ENCODE measurements at places on chromosomes 6 and 20.
A peak's percentile ranks its signal among the peaks of the same experiment; 100 is the strongest.

GRCh38 chr6:144036064-144036834 lies 28.2 kb upstream of the PLAGL1 start:
- H3K36me3 ChIP-seq, result no peaks in the 10 kb centered on the region
- DNase-seq, result peak; percentile 72
- H3K27ac ChIP-seq, result peak overlapping the region; percentile 92
- peaks cover 40% of the 10 kb centered on the region for H3K4me1 ChIP-seq

DNA sequence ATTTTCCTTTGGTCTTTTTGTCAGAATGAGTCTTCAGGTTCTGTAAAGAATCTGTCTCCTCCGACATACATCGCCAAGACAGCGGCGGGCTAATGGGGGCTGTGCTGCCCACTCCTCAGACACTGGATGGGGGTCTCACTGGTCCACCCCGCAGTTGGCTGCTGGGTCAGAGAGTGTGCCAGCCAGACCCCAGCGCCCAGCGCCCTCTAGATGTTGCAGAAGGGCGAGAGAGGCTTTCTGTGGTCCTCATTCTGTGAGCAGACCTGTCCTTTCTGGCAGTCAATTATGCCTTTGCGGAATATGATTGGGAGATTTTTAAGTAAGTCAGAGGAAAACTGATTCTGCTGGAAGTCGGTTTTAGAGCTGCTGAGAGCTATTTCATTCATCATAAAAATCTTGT lies 7.8 kb upstream of the CCR6 start:
- no peak overlapping the region for H3K27ac ChIP-seq
- H3K36me3 ChIP-seq, result no peaks in the 10 kb centered on the region
- no peaks in the 10 kb centered on the region for H3K4me1 ChIP-seq
- no peak overlapping the region for H3K4me3 ChIP-seq
- no peaks in the 10 kb centered on the region for H3K27me3 ChIP-seq

- H3K4me1 ChIP-seq, result no peaks in the 10 kb centered on the region
- H3K27ac ChIP-seq, result no peak overlapping the region
- H3K36me3 ChIP-seq, result no peaks in the 10 kb centered on the region
- no peaks in the 10 kb centered on the region for H3K27me3 ChIP-seq
- DNase-seq, result no peak
- no peak overlapping the region for H3K4me3 ChIP-seq
Observed at GRCh38 chr6:84606860-84607259, 157.5 kb downstream of the TBX18 start.

- H3K27ac ChIP-seq, result no peak overlapping the region
- H3K27me3 ChIP-seq, result no peaks in the 10 kb centered on the region
- H3K4me1 ChIP-seq, result peaks cover 7% of the 10 kb centered on the region
- no peak overlapping the region for H3K4me3 ChIP-seq
Observed at GRCh38 chr6:44641344-44642031, 254.0 kb downstream of the CDC5L start.

DNA sequence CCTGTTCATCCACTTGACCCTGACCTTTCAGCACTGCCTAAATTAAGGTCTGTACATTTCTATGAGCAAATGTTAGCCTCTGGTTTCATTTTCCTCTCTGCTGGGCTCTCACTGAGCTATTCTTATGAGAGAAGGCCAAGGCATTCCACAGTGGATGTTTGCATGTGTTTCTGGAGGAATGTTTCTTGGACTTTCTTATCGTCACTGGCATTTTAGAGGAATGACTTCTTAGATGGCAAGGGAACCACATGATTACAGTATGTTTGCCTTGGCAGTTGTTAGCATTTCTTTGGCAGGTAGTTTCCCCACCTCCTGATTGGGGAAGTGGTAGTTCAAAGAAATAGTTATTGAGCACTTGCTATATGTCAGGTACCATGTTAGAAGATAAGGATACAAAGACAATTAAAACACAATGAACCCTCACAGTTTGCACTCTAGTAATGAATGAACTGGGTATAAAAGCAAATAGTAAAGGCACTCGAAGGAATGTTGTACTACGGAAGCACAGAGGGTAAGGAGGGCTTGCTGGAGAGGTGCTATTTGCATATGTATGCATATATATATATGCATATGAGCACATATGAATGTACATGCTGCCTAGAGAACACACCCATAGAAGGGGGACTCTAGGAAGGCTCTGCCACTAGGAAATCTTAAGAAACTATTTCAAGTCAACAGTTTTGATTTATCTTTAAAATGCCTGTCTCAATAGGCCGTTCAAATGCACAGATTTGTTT lies 307.4 kb downstream of the EYA4 start:
- H3K27me3 ChIP-seq, result no peaks in the 10 kb centered on the region
- no peak overlapping the region for H3K27ac ChIP-seq
- H3K4me1 ChIP-seq, result no peaks in the 10 kb centered on the region
- H3K4me3 ChIP-seq, result no peak overlapping the region

DNA sequence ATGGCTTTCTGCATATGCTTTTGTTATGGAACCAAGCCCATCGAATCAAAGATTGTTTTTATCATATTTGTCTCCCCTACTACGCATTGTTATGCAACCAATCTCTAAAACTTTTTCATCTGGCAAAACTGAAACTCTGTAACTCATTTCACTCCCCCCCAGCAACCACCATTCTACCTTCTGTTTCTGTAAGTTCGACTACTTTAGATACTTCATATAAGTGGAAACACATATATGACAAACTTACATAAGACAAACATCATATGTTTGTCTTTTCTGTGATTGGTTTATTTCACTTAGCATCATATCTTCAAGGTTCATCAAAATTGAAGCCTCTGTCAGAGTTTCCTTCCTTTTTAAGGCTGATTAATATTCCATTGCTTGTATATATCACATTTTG lies 34.8 kb downstream of the CEP57L1 start:
- H3K27ac ChIP-seq, result no peak overlapping the region
- no peaks in the 10 kb centered on the region for H3K4me1 ChIP-seq
- H3K27me3 ChIP-seq, result no peaks in the 10 kb centered on the region
- DNase-seq, result no peak
- H3K36me3 ChIP-seq, result no peaks in the 10 kb centered on the region

- H3K27ac ChIP-seq, result no peak overlapping the region
- DNase-seq, result no peak
- no peaks in the 10 kb centered on the region for H3K4me1 ChIP-seq
- H3K4me3 ChIP-seq, result no peak overlapping the region
- H3K27me3 ChIP-seq, result no peaks in the 10 kb centered on the region
Observed at GRCh38 chr6:117304446-117304845, 39.1 kb downstream of the VGLL2 start.

DNA sequence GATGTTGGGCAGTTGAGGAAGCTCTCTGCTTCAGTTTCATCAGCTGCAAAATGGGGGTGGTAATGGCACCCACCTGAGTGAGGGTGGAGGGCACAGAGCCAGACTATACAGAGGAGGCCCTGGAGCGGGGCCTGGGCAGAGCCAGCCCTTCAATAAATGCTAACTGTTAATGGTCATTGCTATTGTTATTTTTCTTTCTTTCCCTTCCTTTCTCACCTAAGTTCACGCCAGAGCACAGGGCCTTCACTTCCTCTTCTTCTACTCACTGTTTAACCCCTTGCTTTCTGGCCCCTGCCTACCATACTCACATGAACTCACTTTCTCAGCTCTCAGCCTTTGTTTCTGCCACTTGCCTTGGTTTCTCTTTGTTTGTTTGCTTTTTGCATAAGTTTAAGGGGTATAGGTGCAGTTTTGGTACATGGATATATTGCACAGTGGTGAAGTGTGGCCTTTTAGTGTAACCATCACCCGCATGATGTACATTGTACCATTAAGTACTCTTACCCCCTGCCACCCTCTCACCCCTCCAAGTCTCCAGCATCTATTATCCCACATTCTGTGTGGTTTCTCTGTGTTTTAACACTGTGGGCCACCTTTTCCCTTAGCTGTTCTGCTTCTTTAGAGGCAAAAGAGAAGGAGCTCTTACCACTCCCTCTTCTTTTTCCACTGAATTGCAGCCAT lies 7.5 kb upstream of the RREB1 start:
- peaks cover 8% of the 10 kb centered on the region for H3K4me1 ChIP-seq
- no peaks in the 10 kb centered on the region for H3K36me3 ChIP-seq
- H3K4me3 ChIP-seq, result no peak overlapping the region
- no peak for DNase-seq
- H3K27ac ChIP-seq, result no peak overlapping the region

All from CD14-positive monocyte (primary cell).